ENCODE measurements at places on chromosomes 5 and 9.

GRCh38 chr5:139690064-139690802, 42.1 kb downstream of the CXXC5 start:
- DNase-seq = no peak

- DNase-seq = no peak
Measured at GRCh38 chr5:36311956-36312355, 10.3 kb upstream of the RANBP3L start.

GRCh38 chr5:165138236-165138635, 1632.8 kb downstream of the MAT2B start:
- DNase-seq = no peak

GRCh38 chr5:156951359-156951758, 11.7 kb downstream of the TIMD4 start:
- no peak for DNase-seq

- DNase-seq = peak; percentile 76
Measured at GRCh38 chr5:154197801-154198491, 7.4 kb downstream of the GALNT10 start.

DNA sequence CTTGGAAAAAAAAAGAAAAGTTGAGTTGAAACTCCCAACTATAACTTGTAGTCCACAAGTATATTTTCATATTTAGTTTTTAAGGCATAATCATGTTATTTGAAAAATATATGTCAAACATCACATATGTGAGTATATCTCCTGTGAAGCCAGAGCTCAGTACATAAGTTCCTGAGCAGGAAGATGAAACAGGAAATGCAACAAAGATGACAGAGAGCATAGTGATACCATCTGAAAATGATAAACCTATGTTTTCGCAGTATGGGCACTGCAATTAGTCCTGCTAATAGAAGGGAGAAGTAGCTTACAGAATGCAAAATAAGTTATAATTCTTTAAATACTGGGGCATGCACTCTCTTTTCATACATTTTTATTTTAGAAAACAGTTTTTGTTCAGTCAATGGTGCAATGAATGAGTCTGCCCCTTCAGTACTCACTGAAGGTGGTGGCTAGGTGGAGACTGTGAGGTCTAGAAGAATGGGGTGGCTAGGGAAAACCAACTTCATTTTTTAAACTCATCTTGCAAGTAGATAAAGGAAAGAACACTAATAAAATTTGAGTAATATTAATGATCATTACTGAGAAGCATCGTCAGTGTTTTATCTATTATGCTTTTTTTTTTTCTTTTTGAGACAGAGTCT, 54.1 kb upstream of the FYB1 start:
- no peak for DNase-seq

- no peak for DNase-seq
Measured at GRCh38 chr5:132663771-132664695, 6.1 kb downstream of the IL13 start.

- DNase-seq = peak; percentile 42
Measured at GRCh38 chr5:1488882-1489680, 34.7 kb downstream of the LPCAT1 start.

- DNase-seq = no peak
Measured at GRCh38 chr5:162607879-162608278, 540.3 kb downstream of the GABRG2 start.

DNA sequence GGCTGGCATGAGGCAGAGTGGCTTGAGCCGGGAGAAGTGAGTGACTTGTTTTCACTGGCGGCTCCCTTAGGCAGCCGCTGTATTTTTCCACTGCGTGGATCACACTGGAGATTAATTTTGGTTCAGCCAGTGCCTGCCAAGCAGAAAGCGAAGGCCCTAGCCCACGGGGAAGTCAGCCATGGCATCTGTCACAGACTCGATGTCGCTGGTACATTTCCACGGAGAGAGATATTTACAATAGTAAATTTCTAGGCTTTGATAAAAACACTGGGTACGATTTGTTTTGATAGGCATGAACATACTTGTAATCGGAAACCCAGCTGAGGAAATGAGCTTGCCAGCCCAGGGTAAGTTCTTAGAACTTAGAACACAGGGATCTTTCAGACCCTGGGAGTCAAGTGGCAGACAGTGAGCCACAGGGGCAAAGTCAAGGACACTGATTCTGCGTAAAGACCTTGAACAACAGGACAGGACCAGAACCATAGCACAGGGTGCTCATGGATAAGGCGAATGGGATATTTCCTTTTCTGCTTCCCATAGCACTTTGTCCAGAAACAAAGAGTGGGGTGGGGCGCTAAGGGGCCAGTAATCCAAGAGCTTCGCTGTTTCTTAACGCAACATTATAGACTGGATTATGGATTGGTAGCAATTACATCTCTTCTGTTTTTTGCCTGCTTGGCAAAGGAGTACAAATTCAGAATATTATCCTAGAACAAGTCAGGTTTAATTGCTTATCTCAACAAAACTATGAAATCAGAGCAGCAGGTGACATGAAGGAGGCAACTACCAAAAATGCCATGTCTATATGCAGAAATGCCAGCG, 4.5 kb downstream of the DUSP1 start:
- no peak for DNase-seq

DNA sequence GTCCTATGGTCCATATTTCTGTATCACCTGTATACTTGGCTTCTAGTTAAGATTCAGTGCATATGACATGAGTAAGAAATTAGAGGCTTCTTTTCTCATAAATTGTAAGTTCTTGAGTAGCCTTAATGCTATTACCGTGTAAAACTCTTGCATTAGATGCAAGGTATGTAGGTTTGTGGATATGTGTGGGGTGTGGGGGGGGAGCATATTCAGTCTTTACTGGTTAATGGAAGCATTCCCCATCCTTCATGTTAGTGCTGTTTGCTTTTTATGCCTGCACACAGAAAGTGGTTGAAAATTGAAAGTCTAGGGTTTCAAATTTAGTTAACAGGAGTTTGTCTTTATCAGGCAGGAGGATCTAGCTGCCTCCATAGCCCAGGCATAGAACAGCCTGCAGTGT, 16.1 kb downstream of the RAI14 start:
- no peak for DNase-seq

DNA sequence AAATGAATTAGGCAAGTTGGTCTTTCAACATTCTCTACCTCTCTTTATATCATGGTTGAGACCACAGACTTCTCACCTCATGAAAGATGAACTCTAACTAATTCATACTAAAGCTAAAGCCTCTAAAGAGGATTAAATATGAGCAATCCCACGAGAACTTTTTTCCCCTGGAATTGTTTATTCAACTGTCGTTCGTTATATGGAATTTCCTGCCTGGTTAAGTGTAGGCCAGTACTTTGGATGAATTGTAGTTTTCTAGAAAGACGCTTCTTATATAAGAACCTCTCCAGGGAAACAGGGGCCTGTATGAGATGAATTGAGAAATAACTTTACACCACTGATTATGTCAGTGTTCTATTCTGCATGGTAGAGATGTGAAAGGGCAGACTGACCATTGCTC, 42.9 kb downstream of the PDCD1LG2 start:
- DNase-seq = no peak

GRCh38 chr9:133999851-134000265, 7.7 kb upstream of the VAV2 start:
- no peak for DNase-seq

DNA sequence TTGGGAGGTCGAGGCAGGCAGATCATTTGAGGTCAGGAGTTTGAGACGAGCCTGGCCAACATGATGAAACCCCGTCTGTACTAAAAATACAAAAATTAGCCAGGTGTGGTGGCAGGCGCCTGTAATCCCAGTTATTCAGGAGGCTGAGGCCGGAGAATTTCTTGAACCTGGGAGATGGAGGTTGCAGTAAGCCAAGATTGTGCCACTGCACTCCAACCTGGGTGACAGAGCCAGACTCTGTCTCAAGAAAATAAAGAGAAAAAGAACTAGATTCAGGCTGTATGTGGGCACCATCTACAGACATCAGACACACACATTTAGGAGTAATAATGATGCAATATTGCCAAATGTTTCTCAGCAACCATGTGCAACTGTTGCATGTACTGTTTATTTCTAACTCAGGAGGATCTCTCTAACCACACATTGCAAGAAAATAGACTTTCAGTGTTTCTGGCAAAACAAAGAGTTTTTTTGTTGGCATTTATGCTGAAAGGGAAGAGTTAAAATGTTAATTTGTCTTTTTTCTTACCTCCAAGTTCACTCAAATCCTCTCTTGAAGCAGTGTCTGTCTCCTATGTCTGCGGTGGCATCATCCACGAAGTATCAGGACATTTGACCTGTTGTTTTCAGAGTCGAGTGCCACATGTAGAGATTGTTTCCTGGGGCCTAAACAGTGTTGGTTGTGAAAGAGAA, 5.1 kb upstream of the ORM1 start:
- no peak for DNase-seq

GRCh38 chr5:113373426-113373825, 61.4 kb downstream of the TSSK1B start:
- no peak for DNase-seq

GRCh38 chr5:102991802-102992201, 128.1 kb downstream of the GIN1 start:
- DNase-seq = no peak

DNA sequence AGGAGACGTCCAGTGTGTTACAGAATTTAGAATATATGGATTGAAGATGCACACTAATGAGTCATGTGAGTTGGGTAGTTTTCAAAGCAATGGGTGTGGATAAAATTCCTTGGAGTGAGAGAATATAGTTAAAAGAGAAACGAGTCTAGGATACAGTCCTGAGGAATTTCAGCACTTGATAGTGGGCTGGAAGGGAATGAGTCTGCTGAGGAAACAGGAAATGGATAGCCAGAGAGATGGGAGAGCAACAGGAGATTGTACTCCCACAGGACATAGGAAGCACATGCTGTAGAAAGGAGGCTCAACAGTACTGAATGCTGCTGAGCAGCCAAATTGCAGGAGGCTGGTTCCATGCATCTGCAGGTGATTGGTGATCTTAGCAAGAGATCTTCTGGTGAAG, 68.1 kb downstream of the FBN2 start:
- DNase-seq = no peak

- DNase-seq = no peak
Measured at GRCh38 chr5:147452165-147452811, 57.6 kb downstream of the DPYSL3 start.

DNA sequence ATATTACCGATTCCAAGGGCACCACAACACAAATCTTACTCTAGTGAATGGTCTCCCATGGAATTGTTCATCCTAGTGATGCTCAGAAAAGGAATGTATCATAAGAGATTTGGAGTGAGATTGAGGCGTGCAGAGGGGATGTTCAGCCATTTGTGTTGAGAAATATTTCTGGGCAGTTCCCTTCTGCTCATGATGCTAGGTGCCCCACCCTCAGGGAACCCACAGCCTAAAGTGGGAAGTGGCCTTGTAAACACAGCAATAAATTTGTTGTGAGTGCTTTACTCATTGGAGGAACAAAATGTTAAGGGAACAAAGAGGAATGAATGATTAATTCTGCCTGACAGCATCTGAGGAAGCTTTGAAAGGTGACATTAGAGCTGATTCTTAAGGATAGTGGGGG, 129.9 kb downstream of the TLE4 start:
- DNase-seq = no peak
